GM20000 (cell line): ENCODE measurements at places on chromosomes 5 and 9.

DNA sequence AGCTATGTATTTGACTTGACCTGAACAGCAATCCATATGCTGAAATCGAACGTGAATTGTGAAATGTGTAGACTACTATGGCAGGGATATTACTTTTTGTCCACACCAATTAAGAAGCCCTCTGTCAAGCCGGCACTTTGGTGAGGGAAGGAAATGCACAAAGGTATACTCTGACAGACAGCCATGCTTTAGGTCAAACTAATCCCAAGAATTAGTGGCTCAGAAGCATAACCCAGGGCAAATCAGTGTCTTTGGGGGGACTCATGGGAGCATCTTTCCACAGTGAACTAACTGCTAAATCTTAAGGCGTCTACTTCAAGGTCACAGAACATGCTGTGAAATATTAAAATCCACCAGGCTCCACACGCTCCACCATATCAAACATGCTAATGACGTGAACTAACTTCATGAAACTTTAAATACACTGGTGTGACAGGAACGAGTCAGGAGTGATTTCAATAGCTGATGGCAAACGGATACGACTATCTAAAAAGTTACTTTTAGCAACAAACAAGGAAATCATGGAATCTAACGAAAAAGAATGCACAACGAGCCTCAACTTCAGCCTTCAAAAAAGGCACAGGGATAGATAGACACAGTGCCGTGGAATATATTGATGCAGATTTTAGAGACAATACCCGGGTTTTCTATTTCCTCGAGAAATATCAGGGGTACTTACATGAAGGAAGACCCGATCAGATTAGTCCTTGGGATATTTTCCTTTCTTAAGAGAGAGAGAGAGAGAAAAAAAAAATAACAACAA lies 527 bp downstream of the MEF2C start:
- DNase-seq, result no peak

- no peak for DNase-seq
Observed at GRCh38 chr9:21081451-21081850, 3.7 kb upstream of the IFNB1 start.

DNA sequence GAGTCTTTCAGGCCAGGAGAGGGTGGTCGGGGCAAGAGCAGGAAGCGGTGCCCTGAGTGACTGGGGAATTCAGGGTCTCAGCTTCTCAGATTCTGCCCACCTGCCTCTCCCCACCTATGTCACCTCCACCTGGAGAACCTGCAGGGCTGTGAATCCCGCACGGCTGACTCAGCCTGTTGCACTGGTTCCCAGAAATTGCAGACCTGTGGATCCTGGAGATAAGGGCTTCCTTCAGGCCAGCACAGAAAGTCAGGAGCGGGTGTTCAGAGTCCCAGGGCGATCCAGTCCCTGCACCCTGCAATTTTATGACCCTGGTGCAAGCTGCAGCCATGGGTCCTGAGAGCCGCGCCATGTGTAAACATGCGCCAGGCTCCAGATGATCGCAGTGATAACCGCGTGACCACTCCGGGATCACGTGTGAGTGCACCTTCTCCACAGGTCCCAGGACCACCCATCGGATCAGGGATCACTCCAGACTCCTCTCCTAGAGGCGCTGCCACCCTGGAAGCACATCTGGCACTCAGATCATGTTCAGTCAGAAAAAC lies 17.8 kb downstream of the IRX4 start:
- DNase-seq, result no peak

- DNase-seq, result no peak
Observed at GRCh38 chr5:111649516-111649915, 107.5 kb downstream of the NREP start.

- no peak for DNase-seq
Observed at GRCh38 chr5:14078716-14079115, 64.4 kb upstream of the TRIO start.
